ENCODE measurements at places on chromosomes 2 and 18.

GRCh38 chr2:238289574-238289973 lies 1.2 kb upstream of the PER2 start:
- no peak for DNase-seq

GRCh38 chr2:168831662-168832061 lies 29.2 kb downstream of the NOSTRIN start:
- no peak for DNase-seq

- DNase-seq = peak; percentile 81
Observed at GRCh38 chr2:46461011-46461674, 18.2 kb upstream of the TMEM247 start.

GRCh38 chr2:180033993-180034894 lies 27.1 kb upstream of the CWC22 start:
- DNase-seq = peak; percentile 12

All from muscle of arm (tissue), 14 donors.